ENCODE measurements at places on chromosomes 7 and 10. TPM values are rescaled to one million over a fixed set of nuclear protein-coding genes. Genes with fewer than 3 reads are reported as not detected.

GRCh38 chr7:47758546-47758945, 176.6 kb upstream of the TNS3 start:
- no peaks in the 10 kb centered on the region for H3K36me3 ChIP-seq
- peak overlapping the region; percentile 96 for H3K27ac ChIP-seq
- no peak for DNase-seq
- no peak overlapping the region for H3K4me3 ChIP-seq
- no peaks in the 10 kb centered on the region for H3K27me3 ChIP-seq

DNA sequence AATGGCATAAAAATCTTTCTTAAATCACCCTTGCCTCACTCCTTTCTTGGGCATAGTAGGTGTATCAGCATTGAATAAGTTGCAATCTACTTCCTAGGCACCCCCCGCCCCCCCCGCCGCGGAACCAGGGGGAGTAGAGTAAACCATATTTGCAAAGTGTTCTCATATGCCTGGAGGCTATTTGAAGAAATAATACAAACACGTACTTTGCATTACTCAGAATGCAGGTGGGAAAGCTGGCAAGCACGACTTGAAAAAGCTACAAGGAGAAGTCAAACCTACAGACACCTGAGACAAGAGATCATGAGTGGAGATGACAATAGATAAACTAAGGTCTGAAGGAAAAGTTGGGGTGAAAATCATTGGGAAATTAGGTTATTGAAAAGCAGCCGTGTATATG, 65.6 kb downstream of the POM121L12 start:
- no peaks in the 10 kb centered on the region for H3K36me3 ChIP-seq
- no peak for DNase-seq
- H3K4me3 ChIP-seq = no peak overlapping the region
- no peaks in the 10 kb centered on the region for H3K4me1 ChIP-seq
- no peak overlapping the region for H3K27ac ChIP-seq

Gene LIPK
- total RNA-seq = not detected

GRCh38 chr10:26475386-26475785, 37.2 kb downstream of the APBB1IP start:
- no peaks in the 10 kb centered on the region for H3K36me3 ChIP-seq
- no peak overlapping the region for H3K4me3 ChIP-seq
- DNase-seq = no peak
- H3K27me3 ChIP-seq = no peaks in the 10 kb centered on the region
